ENCODE measurements at places on chromosomes 2 and 18.

- DNase-seq, result no peak
Observed at GRCh38 chr2:220956429-220956828, 615.7 kb downstream of the EPHA4 start.

GRCh38 chr2:7931808-7932207 is 750.0 kb upstream of the ID2 start:
- no peak for DNase-seq

DNA sequence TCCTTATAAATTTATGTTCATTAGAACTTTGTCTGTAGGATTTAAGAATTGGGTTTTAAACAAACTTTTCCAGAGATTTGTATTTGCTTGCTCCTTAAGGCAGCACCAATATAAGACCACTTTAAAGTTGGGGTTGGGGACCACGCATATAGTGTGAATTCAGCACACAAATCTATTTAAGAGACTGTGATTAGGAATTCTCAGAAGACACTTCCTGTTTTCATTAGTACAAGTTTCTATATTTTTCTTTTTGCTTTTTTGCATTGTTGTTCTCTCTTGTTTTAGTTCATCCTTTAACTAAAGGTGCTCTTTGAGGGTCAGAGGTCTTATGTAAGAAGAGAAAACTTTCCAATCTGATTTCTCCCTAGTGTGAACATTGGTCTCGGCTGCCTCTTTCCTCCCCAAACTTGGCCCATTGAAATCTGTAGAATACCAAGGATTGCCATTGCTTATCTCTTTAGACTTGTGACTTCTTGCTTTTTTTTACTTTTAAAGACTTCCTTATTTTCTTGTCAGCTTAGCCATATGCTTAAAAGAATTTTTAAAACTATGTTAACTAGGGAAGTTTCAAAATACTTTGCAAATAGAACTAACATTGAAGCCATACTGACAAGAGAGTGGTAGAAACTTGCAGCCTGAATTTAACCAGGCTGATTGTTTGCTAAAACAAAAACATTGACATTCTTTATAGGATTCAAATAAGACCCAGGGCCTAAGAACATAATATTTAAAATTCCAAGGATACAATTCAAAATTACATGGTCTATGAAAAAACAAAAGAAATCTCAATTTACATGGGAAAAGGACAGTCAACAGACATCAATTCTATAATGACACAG is 264.1 kb upstream of the FN1 start:
- no peak for DNase-seq

DNA sequence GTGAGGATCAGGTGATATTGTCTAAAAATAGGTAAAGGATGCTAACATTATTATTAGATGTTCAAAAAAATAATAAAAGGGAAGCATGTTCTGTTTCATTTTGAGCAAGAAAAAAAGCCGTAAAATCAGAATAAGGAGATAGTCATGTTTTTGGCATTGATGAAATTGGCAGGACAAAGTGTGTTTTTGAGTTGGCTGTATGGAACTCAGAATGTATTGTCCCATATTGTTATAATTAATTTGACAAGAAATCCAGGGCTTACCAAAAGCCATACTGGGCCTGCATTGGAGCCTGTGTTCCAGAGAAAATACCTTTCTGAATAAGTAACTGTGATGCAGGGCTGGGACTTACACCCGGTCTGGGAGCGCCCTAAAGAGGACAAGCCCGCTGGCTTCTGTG is 232.0 kb downstream of the AGAP1 start:
- no peak for DNase-seq

DNA sequence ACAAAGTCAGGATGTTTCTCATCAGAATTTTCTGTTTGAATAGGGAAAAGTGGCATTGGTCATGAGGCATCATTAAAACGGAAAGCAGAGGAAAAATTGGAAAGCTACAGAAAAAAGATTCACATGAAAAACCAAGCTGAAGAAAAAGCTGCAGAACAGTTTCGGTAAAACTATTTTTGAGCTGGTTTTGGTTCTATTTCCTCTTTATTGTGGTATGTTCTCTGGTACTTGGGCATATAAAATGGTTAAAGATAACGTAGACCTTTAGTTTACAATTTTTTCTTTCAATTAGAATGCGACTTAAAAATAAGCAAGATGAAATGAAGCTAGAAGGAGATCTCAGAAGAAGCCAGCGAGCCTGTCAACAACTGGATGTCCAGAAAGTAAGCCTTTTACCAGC is 7.6 kb downstream of the GPATCH11 start:
- DNase-seq, result no peak

DNA sequence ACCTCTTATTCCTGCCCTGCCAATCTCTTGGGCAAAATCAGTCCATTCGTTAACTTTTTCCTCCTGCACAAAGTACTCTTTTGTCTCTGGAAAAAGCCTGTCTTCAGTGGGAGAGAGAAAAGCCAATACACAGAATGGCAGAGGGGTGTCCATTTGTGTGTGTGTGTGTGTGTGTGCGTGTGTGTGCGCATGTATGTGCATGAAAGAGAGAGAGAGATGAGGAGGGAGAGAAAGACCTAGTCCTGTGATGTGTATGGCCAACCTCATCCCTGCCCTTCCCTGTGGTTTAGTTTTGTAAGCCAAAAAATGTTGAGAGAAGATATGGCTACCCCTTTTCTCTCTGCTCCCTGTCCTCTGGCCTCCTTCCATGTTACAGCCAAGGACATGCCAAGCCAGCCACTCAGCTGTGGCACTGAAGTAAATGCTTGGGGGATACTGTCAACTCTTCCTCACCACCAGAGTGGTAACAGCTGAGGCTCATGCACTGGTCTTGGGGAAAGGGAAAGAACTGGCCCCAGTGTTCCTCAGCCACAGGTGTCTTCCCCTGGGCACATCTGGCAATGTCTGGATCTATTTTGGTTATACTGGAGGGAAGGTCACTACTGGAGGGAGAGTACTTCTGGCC is 10.6 kb downstream of the SLC4A5 start:
- no peak for DNase-seq

DNA sequence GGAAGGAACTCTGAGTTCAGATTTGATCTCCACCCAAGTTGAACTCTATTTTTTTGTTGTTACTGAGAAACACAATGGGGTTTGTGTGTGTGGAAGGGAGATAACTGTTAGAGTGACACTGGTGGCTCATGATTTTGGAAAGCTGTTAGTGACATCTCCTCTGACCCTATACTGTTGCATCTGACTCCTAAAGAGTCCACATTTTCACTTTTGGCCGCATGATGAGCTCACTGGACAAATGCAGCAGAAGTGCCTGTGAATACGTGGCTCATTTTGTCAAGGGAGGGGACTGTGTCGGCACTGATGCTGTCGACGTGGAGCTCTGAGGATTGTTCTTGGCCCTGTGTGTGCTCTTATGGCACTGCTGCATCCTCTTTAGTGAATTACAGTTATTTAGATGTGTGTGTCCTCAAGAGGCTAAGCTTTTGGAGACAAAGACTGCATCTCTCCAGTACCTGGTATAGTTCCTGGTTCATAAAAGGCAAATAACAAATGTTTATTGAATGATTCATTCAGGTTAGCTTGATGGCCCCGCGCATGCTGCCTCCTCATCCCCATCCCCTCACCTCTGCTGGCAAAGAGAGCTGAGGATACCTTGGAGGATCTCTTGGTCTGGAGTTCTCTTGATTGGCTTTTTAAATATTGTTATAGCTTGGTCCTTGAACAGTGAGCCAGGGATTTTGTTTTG is 135.4 kb downstream of the PHLPP1 start:
- no peak for DNase-seq

- no peak for DNase-seq
Observed at GRCh38 chr2:82339805-82340204, 2035.3 kb upstream of the LRRTM1 start.

GRCh38 chr2:232353660-232354059 is 24.9 kb upstream of the ALPP start:
- no peak for DNase-seq

DNA sequence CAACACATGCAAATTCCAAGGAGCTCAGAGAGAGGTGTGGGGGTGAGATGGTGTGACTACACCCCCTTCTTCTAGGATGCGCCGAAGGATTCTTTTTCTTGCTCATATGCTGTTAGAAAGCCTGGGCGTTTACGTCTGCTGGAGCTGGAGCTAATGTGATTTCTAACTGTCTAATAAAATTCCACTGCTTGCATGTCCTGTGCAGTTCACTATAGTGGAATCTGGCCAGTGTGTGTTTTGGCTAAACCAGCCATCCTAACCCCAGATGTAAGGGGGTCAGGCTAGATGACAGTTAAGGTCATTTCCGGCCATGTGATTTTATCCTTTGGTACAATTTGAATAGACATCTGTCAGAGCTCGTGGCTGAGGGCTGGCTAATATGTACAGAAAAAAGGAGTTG is 194.1 kb downstream of the PRKCE start:
- DNase-seq, result no peak

DNA sequence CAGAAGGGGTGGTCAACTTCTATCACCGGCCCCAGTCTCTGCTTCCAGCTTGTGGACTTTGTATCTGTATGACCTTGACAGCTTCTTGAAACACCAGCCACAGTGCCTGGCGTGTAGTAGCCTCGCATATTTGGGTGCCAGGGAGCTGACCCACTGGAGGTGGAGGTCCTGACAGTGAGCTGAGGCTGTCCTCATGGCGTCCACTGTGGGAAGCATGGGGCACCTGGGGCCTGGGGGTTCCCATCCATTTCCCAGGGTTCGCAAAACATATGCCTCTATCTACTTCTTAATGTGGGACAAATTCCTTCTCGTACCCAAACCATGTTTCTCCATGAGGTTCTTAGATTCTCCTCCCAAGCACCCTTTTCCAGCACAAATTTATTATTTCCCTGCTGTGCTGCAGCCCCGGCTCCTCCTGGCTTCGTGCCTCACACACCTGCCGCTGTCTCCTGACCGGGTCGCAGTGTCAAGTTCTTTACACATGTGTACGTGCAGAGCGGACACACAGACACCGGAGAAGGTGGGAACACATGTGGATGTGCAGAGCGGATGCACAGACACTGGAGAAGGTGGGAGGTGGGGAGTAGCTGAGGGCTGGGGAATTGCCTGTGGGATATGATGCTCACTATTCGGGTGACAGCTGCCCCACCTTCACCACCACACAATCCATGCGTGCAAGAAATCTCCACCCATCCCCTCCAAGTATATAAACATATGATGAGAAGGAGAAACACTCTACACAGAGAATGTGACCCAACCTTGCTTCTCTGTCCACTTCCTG is 23.4 kb downstream of the TMEM18 start:
- DNase-seq, result no peak

GRCh38 chr2:177578454-177578853 is 185.9 kb downstream of the AGPS start:
- DNase-seq, result no peak

DNA sequence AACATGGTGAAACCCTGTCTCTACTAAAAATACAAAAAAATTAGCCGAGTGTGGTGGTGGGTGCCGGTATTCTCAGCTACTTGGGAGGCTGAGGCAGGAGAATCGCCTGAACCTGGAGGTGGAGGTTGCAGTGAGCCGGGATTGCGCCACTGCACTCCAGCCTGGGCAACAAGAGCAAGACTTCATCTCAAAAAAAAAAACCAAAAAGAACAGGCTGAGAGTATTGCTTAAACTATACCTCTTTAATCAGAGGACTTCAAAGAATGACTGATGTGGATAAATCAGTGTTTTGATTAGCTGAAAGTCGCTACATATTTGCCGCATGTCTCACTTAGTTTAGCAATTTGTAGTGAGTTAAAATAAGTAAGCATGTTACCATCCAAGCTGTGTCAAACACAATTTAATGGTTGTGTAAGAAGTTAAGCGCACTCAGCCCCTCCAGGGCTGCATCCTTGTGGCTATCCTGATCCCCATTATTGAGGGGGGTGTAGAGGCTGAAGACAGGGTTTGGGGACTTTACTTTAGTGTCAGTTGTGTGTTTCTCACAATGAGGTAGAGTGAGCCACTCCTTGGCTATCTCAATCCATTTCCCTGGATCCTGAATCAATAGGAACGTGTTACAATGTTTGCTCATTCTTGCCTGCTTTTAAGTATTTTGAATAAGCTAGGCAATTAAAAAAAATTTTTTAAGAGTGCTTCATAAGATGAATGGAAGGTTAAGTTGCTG is 11.0 kb upstream of the FARP2 start:
- DNase-seq, result no peak

GRCh38 chr2:241358470-241358869 is 2.4 kb downstream of the FARP2 start:
- peak; percentile 35 for DNase-seq

DNA sequence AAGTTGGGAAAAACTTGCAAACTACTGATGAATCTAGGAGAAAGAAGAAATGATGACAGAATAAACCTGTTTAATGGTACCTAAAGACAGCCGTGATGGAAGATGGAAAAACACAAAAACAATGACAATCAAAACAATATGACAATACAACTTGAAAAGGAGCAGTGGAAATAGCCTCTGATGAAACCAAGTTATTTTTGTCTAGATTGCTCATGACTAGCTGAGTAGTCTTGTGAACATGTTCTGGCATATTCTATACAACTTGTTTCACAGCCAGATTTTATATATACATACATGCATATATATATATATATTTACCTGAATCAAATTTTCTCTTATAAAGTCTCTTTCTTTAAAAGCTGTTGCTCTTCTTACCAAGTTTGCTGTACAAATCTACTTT is 439.1 kb downstream of the TGIF1 start:
- DNase-seq, result no peak

DNA sequence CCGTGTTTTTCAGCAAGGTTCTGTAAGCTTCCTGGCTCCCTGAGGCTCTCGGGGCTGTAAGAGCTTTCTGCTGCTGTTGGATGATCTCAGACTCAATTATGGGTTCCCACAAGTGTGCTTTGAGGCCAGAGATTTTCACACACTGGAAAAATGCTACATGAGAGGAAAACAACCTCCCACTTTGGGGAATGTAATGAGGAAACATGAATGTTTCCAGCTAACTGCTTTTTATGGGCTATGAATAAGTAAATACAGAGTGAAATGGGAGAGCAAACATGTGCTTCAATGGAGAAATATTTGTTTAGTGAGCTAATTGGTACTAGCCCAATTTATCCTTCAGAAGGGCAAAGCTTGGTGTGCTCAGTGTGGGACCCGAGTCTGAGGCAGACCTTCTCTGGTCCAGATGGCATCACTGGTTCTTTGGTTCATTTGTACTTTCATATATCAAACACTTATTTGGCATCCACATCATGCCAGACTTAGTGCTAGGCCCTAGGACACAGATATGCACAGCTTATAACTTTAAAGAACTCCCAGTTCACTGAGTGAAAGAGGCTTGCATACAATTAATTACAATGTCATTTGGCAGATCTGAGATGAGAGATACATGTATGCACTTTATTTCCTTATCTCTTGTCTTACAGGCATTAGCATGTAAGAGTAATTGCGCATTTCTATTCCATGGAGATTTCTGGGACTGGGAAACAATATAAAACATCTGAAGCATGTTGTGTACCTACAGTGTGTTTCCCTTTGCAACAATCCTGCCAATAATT is 248.8 kb downstream of the RDH14 start:
- no peak for DNase-seq

DNA sequence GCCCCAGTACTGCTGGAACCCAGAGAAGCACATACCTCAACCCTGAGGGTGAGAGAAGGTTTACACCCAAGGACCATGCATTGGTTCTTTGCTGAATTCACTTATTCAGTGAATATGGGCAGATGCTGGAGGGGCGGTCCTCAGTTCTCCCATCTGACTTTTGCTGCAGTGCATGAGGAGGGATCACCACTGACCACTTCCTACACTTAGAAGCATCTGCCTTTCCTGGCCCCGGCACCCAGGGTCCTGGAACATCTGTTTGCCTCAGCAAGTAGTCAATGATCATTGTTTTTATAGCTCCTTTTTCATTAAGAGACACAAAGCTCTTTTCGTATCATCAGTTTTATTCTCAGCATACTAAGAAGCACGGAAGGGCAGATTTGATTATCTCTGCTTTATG is 211.4 kb downstream of the SH3RF3 start:
- DNase-seq, result no peak

GRCh38 chr2:128644718-128645256 is 326.1 kb upstream of the HS6ST1 start:
- no peak for DNase-seq
